ENCODE measurements at places on chromosomes 7 and 10. TPM values are rescaled to one million over a fixed set of nuclear protein-coding genes. Genes with fewer than 3 reads are reported as not detected.

MLXIPL gene
- polyA plus RNA-seq = 0.23 TPM

MET gene
- not detected for polyA plus RNA-seq

CAV2 gene
- polyA plus RNA-seq = 0.19 TPM

SGCE gene
- polyA plus RNA-seq = not detected

NPY4R2 gene
- not detected for polyA plus RNA-seq

ANKRD61 gene
- not detected for polyA plus RNA-seq

MRC1 gene
- polyA plus RNA-seq = 0.34 TPM

C10orf62 gene
- not detected for polyA plus RNA-seq

CPXM2 gene
- polyA plus RNA-seq = not detected

TMEM176A gene
- 129 TPM for polyA plus RNA-seq

EVX1 gene
- not detected for polyA plus RNA-seq

MMRN2 gene
- not detected for polyA plus RNA-seq

WAC gene
- 46.7 TPM for polyA plus RNA-seq

PHKG1 gene
- polyA plus RNA-seq = not detected

AGAP6 gene
- polyA plus RNA-seq = 0.31 TPM

FAM25A gene
- polyA plus RNA-seq = not detected
